ENCODE measurements at places on chromosomes 5 and 9.

GRCh38 chr9:106625259-106625789 lies 237.6 kb upstream of the ZNF462 start:
- DNase-seq: no peak

DNA sequence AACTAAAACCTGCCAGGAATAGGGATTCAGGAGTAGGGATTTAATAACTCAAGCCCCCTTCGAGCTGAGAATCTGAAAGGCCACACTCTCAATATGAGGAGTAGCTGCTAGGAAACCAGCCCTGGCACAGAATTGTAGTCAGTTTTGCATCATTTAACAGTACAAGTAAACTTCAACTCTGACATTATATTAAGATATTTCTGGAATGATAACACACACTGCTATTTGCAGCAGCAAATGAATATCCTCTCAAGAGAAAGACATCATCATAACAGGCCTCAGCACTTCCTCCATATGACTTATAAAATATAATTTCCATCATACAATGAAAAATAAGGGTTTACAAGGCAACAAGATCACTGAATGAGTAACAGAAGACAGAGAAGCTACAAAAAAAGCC lies 138.2 kb upstream of the RFX3 start:
- DNase-seq: no peak

DNA sequence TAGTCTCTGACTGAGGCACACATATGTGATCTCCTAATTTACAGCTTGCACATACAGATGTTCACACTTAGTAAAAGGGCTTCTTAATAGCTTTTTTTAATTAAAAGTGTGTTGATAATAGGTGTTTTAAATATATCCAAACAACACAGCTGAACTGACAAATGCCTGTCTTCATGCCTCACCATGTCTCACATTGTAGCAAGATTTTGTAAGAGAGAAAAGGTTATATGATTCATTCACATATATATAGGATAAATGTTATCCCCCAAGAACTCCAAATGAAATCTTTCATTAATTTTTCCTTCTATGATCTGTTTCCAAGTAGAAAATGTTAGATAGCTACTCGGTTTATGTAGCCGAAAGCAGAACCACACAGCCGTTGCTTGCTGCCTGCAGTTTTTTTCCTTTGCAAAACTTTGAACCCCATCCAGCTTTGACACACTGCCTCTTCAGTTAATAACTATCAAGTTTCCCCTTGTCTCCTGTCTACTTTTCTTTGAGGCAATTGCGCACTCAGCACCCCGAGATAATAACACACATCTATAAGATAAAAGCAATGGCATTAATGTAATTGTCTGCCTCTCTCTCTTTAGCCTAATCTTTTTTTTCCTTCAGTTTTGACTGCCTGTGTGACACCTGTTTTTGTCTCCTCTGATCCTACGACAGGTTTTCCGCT lies 299.2 kb downstream of the BNC2 start:
- DNase-seq: no peak

- DNase-seq: no peak
Measured at GRCh38 chr9:87537625-87538024, 40.0 kb downstream of the DAPK1 start.

DNA sequence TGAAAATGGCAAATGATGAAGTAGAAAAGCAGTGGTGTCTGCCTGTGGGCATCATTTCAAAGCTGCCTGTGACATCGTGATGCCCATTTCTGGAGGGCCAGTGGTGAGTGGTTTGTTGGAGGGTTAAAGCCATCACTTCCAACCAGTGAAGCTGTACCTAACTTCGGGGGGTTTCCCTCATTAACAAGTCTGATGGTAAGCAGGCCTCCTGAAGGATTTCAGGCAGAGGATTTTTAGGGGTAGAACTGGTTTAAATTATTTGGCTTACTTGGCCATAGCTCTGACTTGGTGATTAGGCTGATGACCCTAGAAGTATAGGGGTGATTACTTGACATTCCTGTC lies 10.7 kb downstream of the TNFAIP8 start:
- DNase-seq: no peak

DNA sequence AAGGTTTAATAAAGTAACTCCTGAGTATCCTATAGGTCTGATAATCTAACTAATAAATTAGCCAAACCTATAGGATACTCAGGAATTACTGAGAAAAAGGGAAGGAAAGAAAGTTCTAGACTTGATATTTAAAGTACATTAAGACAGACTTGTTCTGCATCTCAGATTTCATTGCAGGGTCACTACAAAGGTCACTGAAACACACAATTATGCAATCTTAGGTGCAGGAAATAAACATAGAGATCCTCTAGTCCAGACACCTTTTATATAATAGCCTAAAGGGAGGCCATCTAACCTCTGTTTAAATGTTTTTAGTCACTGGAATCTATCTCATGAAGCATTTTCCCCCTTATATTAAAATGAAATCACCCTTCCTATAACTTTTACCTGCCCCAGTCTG lies 1215.7 kb downstream of the MAT2B start:
- DNase-seq: no peak

DNA sequence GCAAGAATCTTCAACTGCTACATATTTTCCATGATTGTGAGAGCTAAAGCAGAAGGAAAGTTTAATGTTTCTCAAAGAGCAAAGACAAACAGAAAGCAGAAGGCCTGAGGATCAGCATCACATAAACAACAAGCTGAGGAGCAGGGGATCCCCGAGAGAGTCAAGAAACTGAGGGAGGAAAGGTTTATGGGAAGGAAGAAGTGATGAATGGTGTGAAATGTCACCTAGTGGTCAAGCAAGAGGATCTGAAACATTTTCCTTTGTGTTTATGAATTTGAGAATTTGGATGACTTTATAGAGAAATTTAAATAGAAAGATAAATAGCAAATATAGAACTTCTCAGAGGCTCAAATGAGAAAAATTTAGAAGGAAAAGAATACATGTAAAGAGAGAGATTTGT lies 481.9 kb downstream of the CHSY3 start:
- no peak for DNase-seq

DNA sequence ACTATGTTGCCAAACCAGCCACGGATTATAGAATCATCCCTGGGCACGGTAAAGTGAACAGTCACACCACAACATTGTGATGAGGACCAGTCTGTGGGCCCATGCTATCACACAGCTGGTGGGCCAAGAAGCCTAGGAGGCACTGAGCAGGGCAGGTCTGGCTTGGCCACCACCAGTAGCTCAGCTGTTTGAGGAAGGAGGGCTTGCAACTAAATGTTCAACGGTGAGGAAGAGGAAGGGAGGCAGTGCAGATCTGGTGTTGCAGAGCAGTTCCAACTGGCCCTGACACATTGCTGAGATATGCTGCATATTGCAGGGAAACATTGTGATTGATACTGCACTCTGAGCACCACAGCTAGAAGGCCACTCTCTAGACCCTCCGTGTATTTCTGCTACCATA lies 77.9 kb upstream of the ATG10 start:
- no peak for DNase-seq

- DNase-seq: no peak
Measured at GRCh38 chr5:62001640-62002039, 304.4 kb upstream of the KIF2A start.

DNA sequence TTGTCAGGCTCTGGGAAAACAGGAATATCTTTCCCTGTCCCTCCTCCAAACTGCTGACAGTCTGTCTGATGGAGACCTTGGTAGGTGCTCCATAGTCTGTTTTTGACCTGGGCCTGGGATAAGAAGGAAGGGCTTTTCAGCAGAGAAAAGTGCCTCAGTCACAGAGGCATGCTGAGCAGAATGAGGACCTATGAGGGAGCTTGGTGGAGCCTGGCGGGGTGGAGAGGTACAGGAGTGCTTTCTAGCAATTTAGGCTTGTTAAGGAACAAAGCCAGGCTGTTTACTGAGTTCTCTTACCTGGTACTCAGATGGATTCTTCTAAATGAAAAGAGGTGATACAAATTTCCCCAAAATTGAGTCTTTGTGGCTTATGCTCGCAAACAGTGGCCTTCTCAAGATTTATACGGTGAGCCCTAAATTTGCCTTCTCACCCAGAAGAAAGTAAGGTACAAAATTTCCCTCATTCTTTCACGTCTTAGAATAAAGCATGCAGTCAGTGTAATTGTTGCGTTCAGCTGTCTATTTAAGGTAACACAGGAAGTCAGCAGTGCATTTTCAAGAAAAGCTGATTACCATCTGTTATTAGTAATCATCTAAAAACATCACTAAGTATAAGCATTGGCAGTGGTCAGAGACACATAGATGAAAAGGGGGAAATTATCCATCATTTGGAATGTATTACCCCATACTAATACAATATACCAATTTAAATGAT lies 28.6 kb upstream of the IL13 start:
- no peak for DNase-seq

- DNase-seq: no peak
Measured at GRCh38 chr9:136052472-136052880, 42.6 kb downstream of the NACC2 start.

- DNase-seq: no peak
Measured at GRCh38 chr9:70255486-70255885, 3.3 kb upstream of the SMC5 start.

DNA sequence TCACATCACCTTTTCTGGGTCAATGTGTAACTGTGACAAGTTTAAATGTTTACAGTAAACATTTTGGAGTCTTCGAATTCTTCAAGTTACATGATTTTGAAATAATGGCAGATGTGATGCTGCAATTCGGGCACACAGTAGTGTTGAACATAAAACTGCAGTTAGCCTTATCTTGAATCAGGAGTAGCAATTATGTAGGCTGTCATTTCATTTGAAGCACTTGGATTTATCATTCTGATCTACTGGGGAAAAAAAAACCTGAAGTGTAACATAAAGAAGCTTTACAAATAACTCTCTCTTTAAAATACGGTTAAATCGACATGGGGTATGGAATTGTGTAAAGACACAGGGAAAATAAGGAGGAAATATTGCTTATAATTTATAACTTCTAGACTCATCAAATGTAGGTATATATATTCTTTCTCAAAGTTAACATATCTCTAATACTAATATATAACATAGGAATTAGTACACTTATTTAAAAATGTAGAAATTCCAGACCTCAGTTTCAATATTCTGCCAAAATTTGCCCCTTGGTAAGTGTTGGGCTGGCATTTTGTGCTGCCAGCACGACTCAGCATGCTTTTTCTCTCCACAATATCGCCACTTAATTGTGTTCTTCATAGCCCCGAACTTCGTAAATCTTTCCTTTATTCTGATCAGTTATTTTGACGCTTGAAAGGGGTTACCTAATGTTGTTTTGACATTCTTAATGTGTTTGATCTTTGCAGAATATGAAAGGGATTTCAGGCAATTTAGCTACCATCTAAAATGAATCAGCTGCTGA lies 226.7 kb downstream of the PRR16 start:
- DNase-seq: no peak

GRCh38 chr9:134188386-134189144 lies 24.2 kb upstream of the RNU6ATAC start:
- no peak for DNase-seq

DNA sequence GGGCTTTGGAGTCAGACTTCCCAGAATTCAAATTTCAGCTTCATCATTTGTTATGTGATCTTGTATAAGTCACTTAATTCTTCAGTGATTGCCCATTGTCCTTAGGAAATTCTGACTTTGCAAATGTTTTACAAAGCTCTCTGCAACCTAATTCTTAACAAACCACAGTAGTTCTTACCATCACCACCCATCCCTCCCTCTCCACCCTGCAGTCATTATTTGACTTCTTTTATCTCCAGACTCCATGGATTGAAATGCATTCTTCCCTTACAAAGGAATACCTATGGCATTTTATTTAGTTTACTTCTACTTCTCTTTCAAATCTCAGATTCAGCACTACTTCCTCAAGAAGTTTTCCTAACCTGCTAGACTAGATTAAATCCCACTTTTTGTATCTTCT lies 23.1 kb downstream of the SHLD3 start:
- no peak for DNase-seq

DNA sequence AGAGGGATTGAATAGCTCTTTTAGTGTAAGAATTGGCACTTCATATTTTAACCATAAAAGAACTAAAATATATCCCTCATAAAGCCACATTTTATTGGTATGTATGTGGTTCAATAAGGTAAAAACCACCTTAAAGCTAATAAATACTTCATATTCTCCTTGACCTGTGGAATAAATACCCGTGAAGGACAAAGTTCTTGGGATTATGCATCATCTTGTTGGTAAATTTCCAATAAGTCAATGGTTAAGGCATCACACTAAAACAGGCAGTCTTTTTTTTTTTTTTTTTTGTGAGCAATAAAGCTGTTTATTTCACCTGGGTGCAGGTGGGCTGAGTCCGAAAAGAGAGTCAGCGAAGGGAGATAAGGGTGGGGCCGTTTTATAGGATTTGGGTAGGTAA lies 161.9 kb downstream of the SNCAIP start:
- no peak for DNase-seq

DNA sequence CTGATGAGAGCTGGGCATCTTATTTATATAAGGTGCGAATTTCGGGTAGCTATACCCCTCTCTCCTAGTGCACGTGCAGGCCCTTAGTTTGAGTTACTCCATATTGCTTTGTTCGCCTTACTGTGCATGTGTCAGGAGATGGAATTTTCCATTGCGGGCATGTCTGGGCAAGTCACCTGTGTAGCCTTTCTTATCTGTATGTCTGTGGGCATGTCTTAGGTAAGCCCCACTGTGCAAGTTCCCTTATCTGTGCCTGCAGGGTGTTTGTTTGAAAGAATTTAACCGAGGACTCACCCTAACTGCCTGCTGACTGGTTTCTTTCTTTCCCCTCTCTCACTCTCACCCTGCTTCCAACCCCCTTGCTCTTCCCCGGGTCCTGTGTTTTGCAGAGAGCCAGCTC lies 140.7 kb upstream of the RANBP3L start:
- DNase-seq: no peak

GRCh38 chr9:132162764-132163456 lies 1.1 kb downstream of the NTNG2 start:
- DNase-seq: no peak
